Stimulated activated CD8-positive, alpha-beta memory T cell treated with anti-CD3 and anti-CD28 coated beads, Interleukin-7, amount 100 ng/mL, for 1 hour (primary cell): ENCODE measurements at places on chromosomes 4 and X.

DNA sequence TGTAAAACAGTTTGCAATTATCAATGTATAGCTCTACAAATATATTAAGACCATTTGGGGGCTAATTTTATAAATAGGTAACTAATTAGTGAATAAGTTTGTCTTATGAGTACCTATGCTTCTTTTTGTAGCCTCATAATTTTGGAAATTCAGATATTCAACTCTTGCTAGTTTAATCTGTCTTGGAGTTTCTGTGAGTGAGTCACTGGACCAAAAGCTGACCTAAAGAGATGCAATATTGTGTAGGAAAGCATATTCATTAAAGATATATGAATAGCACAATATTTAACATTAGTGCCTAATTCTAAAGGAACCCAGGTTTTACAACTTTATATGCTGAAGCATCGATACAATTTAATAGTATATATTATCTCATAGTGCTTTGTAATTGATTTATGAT lies 161.3 kb upstream of the PCDH18 start:
- no peak for DNase-seq

DNA sequence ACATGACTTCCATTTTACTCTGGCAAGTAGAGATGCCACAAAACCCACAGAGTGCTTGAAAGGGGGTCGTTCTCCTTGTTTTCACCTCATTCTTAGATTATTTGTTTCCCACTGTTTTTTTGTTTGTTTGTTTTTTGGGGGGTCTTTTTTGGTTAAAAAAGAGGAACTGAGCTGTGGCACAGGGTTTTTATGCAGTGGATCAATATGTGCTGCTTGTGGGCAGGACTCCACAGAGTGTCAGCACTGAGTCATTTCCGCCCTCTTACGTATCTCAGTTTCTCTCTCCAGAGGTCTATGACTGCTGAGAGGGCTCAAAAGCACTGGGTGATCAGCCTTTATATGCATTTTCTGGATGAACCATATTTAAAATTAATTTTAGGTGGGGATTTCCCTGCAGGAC lies 268.1 kb upstream of the GRID2 start:
- no peak for DNase-seq

DNA sequence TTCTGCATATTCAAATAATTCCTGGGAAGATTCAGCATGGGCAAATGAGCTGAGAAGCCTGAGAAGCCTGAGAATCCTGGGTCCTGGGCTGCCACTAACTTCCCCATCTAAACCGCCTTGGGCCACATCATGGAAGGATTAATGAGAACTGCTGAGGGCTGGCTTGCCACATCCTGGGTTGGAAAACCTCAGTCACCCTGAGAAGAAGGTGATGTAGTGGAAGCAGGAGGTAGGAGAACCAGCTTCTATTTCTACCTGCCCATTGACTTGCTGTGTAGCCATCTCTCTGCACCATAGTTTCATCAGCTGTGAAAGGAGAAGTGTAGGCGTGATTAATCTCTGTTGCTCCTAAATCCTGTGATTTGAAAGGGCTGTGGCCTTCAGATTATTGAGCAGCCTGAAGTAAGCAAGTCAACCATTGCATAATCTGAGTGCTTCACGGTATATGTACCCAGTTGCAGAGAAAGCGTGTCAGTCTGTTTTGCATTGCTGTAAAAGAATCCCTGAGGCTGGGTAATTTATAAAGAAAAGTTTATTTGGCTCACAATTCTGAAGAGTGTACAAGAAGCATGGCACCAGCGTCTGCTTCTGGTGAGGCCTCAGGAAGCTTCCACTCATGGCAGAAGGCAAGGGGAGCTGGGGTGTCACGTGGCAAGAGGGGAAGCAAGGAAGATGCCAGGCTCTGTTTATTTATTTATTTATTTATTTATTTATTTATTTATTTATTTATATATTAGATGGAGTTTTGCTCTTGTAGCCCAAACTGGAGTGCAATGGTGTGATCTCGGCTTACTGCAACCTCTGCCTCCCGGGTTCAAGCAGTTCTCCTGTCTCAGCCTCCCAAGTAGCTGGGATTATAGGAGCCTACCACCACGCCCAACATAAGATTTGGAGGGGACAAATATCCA lies 140.9 kb upstream of the ATP6AP2 start:
- no peak for DNase-seq

GRCh38 chr4:41611881-41612871 lies 74.2 kb downstream of the LIMCH1 start:
- no peak for DNase-seq

DNA sequence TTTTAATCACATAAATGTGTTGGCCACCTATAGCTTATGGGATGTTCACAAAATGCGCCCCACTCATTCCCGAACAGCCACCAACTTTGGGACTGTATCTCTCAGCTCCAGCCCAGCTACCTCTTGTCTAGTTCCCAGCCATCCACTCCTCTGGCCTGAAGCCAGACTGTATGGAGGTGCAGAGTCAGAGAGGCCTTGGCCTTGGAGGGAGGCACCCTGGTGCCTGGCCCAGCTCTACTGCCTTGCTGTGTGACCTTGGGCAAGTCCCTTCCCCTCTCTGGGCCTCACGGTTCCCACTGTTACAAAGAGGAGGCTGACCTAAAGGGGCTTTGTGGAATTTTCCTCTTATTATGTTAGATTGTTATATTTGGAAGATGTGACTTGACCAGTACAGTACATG lies 13.9 kb downstream of the MAMLD1 start:
- DNase-seq: no peak

DNA sequence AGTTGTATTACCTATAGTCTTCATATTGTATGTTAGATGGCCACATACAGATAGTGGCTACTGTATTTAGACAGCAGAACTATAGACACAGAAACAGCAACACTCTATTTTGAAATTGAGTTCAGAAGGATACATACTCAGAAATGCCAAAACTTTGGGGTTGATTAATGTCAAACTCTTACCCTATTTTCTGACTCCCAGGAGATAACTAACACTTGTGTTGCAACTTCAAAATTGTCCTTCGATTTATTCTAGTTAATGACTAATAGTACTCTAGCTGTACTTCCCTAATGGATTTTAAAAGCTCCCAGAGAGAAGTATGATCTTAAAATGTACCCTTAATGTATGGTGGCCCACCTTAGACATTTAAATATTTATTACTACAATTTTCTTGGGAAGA lies 229.9 kb upstream of the UGT8 start:
- no peak for DNase-seq

GRCh38 chr4:124334119-124334518 lies 378.4 kb downstream of the ANKRD50 start:
- no peak for DNase-seq

DNA sequence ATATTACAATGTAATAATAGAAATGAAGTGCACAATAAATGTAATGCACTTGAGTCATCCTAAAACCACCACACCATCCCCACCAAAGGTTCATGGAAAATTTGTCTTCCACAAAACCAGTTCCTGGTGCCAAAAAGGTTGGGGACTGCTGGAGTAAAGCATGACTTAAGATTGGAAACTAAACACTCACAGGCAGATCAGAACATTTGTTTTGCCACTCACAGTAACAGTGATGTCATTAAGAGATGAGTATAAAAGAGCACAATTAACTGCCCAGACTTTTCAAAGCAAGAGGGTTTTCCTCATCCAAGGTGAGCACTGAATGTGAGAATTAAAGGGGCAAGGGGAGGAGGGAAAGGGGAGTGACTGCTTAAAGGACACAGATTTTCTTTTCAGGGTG lies 35.6 kb downstream of the MAP7D3 start:
- no peak for DNase-seq
